ENCODE measurements at places on chromosomes 2 and 18.

GRCh38 chr18:70197844-70198243 lies 7.6 kb downstream of the RTTN start:
- no peak for DNase-seq

GRCh38 chr18:9174302-9174701 lies 37.7 kb downstream of the ANKRD12 start:
- DNase-seq = no peak

DNA sequence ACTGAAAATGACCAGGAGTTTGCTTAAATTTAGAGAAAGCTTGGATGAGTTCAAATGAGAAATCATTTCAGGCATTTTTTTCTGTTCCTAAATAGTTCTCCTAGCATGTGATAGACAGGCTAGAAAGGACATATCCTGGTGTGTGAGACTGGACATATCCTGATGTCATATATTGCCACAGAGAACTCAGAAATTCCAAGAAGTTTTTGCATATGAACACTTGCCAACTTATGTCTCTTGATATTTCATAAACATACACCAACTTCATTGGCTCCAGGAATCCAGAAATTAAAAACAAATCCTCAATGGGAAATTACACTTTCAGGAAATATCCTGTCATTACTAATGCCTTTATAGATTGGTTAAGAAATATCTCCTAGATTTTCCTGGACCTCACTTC lies 2.9 kb upstream of the SERPINB4 start:
- no peak for DNase-seq

GRCh38 chr2:230877759-230878598 lies 13.2 kb downstream of the ITM2C start:
- DNase-seq = no peak

GRCh38 chr18:59629894-59630293 lies 67.3 kb downstream of the CCBE1 start:
- no peak for DNase-seq
